ENCODE measurements at places on chromosomes 16 and 17.

DNA sequence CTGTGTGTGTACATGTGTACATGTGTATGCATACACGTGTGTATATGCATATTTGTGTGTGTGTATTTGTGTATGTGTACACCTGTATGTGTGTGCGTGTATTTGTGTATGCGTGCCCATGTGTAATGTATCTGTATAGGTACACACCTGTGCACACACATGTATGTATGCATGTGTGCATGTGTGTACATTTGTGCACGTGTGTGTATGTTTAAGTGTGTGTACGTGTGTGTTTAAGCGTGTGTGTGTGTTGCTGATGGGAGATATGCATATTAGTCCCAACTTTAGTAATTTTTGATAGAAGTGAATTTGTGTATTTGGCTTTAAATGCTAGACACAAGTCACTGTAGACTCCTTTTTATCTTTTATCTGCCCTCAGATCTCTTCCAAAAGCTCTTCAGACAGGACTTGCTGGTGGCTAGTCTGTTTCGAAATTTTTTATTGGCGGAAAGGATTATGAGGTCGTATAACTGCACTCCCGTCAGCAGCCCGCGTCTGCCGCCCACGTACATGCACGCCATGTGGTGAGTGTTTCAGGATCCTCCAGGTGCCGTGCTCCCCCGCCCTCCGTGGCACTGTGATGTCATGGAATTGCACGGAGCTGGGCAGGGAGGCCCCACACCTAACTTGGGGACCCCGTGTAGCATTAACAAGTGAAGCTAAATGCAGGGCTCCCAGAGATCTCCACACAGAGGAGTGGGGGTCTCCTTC is 168.8 kb upstream of the CHMP6 start:
- no peak for DNase-seq

GRCh38 chr17:8753976-8754440 is 4.3 kb downstream of the SPDYE4 start:
- no peak for DNase-seq

- no peak for DNase-seq
Observed at GRCh38 chr16:26247063-26247462, 555.3 kb downstream of the HS3ST4 start.

DNA sequence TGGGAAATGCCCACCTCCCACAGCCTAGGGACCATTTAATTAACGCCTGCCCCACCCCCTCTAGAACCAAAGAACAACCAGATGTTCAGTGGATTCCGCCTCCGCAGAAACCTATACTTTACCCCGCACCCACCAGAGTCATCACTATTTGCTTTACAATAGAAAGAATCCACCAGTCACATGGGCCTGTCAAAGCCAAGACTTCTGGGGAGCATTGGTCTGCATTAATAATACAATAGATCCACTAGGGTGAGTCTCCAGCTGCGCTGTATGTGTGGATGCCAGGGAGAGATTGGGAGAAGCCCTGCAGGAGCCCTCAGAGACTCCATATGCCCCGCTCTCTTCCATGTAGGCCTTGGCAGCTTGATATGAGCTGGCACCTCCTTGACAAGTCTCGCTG is 31.3 kb downstream of the CLEC19A start:
- DNase-seq = no peak

DNA sequence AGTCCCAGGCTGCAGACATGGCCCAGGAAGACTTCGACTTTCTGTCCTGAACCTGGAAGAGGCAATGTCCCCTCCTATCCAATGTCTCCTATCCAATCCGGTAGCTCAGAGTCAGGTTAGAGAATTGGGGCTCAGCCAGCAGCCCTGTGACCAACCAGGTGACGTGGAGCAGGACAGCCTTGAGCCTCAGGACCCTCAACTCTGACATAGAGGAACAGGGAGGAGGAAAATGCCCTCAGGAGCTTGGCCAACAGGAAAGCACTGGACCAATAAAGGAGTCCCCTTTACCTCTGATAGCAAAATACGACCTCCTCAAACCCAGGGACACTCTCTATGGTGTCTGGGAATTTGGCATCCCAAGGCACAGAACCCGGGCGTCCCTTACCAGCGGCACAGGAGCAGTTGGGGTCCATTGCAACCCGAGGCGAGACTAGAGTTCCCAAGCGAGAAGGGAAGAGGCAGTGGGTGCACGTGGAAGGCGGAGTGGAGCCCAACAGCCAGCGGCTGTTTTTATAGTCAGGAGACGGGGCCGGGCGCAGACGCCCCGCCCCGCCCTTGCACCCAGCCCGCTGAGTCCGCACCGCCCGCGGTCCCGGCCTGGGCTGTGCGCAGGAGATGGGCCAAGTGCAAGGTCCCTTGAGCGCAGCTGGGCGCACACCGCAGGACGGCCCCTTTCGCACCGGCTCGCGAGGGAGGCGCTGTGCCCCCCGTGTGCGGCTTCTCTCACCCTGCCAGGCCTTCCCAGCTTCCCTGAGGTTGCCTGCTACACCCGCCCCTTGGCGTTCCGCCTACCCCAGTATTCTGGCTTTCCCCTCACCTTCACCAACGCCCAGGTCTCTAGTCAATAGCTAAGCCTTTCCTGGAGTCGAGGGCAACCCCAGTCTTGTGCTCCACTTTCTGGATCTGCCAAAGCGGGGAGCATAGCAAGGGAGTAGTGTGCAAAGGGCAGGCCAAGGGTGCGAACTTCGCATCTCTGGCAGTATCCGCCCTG is at the start of gene MT1G:
Gene MT1G (minus strand): TSS at position 485 of the 991 bp plus-strand sequence. CDS start 72 bp downstream, at position 413.
- no peak for DNase-seq

DNA sequence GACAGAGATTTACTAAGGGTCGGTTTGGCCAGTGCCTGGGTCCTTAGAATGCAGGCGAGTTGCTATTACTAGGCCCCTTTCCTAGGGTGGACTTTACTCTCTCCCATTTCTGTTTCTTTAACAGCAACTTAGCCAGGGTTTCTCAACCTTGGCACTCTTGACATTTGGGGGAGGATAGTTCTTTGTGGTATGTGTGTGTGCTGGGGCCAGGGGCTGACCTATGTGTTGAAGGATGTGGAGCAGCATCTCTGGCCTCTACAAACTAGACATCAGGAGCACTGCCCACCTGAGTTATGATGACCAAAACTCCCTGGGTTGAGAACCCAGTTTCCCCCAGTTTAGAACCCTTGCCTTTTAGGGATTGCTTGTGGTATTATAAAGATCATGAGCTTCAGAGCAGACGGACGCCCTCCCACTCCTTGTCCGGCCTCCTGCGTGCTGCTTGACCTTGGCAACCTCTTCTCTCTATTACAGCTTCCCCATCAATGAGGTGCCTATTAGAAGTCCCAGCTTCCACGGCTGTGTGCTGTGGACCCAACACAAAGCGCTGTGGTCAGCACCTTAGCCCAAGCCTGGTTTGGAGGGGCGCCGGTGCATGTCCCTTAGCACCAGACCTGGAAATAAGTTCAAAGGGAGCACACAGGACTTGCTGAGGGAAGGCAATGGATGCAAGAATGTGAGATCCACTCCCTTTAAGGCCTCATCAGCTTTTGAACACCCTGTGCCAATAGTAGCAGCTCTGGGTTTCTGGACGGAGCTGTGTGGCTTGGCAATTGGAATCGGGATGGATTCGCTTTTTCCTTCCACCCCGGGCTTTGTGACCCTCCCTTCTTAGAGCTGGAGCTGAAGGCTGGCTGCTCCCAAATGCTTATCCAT is 239.2 kb upstream of the MAF start:
- no peak for DNase-seq

- no peak for DNase-seq
Observed at GRCh38 chr17:29588562-29589411, 661 bp downstream of the GIT1 start.

DNA sequence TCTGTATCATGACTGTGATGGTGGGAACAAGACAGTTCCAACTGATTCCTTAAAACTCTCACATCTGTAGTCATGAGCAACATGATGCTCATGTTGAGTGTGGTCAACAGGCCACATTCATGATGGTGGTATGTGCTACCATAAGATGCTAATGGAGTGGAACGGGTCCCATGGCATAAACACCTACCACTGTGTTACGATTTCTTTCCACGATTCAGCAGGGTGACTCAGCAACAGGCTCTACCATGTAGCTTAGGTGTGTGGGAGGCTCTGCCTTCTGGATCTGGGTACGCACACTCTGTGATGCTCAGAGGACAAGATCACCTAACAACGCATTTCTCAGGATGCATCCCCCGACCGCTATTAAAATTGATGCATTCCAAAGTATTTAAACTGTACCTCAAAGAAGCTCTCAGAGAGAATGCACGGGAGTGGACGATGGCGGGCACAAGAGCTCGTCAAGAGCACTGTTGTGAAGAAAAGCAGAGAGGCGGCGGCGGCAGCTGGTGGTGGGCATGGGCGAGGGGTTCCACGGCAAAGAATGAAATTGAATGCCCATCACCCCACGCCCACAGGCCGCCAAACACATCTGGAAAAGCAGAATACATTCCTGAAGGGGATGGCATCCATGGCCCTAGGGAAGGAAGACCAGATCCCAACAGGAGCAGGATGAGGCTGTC is 133.3 kb downstream of the ZNF778 start:
- no peak for DNase-seq

DNA sequence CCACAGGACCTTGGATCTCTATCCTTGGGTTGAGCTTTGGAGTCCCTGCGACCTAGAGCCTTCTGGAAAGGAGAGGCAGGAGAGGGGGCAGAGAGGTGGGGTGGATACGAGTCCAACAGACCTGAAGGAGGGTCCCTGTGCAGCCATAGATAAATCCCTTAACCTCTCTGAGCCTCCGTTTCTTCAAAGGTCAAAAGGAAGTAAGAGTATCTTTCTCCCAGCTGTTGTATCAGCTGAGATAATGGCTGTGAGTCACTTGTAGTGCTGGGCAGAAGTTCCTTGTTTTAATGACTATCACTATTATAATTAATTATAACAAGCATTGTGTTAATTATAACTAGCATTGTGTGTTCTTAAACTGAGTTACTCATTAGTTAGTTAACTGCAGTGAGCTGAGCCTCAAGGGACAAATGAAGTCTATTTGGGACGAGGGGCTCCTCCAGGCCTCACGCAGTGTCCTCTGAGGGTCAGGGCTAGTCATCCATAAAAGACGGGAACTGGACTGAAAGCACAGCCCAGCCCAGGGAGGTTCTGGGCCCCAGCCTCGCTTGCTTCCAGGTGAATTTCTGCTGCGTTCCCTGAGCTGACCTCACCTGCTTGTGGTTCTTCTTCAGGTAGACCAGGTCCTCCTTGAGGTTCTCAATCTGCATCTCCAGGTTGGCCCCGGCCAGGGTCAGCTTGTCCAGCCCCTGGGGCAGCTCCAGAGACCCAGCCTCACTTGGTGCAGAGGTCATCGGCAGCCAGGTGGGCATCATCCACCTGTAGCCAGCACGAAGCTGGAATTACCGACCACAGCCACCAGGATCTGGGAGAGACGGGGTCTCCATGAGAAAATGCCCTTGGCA is 5.7 kb upstream of the KRT17 start:
- DNase-seq = no peak

DNA sequence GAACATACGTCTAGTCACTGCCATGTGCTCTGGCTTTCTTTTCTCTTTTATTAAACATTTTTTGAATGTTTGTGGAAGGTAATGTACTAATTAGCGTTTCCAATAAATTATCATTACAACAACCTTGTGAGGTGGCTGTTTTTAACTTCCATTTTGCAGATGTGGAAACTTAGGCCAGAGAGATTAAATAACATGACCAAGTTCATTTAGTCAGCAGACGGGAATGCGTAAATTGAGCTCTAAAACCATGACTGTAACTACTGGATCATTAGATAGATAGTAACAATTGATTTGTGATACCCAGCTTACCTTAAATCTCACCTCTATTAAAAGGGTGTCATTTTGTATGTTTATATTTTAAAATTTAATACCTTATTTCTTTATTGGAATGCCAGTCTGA is 49.4 kb downstream of the RABEP1 start:
- DNase-seq = no peak

DNA sequence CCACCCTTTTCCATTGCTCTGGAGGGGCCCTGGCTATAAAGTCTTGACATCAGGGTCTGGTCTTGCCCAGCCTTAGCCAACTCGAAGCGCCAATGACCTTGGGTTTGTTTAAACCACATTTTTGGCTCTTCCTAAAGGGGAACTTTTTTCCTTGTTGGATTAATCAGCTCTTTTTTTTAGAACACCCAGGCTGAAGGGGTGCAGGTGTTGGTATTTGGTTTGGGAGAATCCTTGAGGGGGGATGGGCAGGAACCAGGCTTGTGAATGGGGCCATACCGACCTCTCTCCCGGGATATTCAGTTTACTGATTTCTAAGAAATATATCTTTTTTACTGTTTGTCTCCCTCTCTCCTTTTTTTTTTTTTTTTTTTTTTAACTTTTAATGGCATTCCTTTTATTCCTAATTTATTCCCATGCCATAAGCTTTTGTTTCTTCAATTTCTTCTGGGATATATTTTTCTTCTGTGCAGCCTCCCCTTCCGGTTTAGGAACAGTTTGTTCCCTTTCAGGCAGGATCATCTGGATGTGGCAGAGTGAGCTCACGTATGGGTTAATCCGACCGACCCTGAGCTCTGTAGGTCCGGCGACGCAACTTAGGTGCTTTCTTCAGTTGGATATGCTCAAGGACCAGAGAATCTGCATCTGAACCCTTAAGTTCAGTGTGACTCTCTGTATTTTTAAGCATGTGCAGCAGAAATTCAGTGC is 129.5 kb downstream of the ABCC6 start:
- no peak for DNase-seq

- DNase-seq = no peak
Observed at GRCh38 chr17:61029181-61029580, 351.5 kb downstream of the BCAS3 start.
